ENCODE measurements at places on chromosomes 13 and 19.

DNA sequence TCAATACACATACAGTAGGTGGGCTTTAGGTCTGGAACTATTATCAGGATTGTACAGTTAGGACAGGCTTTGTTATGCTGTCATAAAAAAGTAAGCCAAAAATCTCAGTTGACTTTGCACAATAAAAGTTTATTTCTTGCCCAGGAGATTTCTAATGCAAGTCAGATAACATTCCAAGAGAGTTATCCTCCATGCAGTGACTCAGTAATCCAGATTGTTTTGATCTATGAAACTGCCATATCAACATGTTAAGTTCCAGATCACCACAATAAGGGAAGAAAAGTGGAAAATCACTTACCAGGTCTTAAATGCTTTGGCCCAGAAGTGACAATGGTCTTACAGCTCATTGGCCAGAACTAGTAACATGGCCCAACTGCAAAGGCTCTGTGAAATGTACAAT is 636.2 kb upstream of the KLF12 start:
- DNase-seq = no peak

GRCh38 chr19:8097681-8098567 is 45.4 kb downstream of the CCL25 start:
- no peak for DNase-seq

DNA sequence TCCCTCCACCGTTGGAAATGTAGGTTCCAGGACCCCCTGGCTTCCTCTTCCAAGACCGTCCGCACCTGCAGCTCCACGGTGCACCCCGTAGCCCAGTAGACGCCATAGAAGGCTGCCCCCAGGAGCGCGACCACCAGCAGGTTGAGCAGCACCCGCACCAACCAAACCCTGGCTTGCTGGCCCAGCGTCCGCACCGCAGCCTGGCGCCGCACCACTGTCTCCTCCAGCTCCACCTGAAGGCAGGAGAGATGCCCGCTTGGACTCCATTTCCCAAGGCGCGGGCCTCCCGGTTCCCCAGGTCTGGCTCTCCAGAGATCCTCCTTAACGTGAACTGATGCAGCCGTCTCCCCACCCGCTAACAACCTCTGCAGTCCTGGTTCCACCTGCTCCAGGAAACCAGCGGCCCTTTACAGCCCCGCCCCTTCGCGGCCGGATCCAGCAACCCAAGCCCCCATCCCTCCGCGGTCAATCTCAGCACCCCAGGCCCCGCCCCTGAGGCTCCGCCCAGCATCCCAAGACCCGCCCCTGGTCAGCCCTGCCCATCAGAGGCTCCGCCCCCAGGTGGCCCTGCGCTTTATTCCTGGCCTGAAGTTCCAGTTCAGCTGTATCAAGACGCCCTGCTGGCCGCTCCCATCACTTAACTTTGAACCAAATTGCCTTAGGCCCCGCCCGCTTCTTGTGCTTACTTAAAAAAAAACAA is 5.0 kb upstream of the LENG1 start:
- DNase-seq = no peak

- no peak for DNase-seq
Measured at GRCh38 chr13:94646904-94647303, 45.2 kb downstream of the GPR180 start.

- no peak for DNase-seq
Measured at GRCh38 chr19:41888926-41889325, 5.9 kb downstream of the ARHGEF1 start.

DNA sequence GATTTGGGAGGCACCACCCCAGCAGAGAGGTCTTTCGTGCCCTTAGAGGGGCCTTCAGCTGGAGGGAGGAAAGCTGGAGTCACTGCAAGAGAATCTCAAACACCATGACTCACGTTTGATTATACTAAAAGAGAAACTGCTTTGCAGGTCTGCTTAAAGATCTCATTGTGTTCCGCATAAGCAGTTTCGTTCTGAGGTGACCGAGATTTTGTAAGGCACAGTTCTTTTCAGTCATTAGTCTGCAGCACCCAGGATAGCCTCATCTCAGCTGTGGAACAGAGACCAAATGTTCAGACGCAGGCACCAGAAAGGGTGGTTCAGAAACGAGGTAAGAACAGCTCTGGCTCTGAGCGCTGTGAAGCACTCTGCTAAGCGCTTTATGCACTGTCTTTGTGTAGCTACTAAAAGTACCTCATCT is 71.2 kb upstream of the GTF3A start:
- no peak for DNase-seq

GRCh38 chr13:113972451-113973217 is 1.2 kb downstream of the C13orf46 start:
- DNase-seq = no peak

- DNase-seq = no peak
Measured at GRCh38 chr13:113604186-113604585, 19.6 kb downstream of the TFDP1 start.

DNA sequence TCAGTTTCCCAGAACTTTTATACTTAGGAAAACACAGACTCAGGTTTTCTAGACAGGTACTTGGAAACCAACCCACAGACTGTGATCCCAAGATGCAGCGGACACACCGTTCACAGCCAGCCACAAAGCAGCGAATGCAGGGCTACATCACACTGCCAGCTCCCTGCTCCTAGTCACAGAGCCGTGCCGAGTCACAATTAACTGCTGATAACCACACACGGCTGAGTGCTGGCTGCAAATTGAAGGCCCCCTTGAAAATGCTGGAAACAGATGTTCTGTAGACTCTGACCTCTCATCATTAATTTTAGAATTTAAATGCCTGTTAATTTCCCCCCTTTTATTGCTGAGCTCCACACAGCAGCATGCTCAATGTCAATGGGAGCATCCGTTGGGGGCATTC is 78.6 kb upstream of the SIAH3 start:
- no peak for DNase-seq

GRCh38 chr19:1780272-1780958 is 27.1 kb downstream of the ONECUT3 start:
- no peak for DNase-seq

DNA sequence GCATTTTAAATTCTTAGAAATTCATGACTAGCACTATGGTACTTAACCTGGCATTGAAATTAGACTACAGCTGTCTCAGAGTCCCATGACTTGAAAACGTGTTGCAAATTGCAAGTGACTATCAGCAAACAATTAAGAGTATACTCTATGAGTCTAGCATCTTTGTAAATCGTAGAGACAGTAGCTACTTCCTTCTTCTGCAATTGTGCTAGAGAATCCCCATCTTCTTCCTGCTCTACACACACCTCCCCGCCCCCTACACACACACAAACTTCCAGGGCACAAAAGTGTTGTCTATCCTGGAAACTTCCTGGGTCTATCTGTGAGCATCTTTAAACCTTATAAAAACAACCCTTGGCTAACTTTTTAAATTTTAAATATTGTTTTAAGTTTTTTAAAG is 35.2 kb upstream of the MIR17HG start:
- DNase-seq = no peak
